ENCODE measurements at places on chromosomes 6 and 20.

- DNase-seq = peak; percentile 17
Measured at GRCh38 chr20:56348746-56349145, 10.0 kb upstream of the FAM210B start.

- no peak for DNase-seq
Measured at GRCh38 chr6:88045521-88046136, 2.0 kb upstream of the SPACA1 start.

GRCh38 chr6:1612974-1613306 is 3.2 kb downstream of the FOXC1 start:
- DNase-seq = peak; percentile 80

- no peak for DNase-seq
Measured at GRCh38 chr6:149452037-149452939, 32.5 kb downstream of the ZC3H12D start.

DNA sequence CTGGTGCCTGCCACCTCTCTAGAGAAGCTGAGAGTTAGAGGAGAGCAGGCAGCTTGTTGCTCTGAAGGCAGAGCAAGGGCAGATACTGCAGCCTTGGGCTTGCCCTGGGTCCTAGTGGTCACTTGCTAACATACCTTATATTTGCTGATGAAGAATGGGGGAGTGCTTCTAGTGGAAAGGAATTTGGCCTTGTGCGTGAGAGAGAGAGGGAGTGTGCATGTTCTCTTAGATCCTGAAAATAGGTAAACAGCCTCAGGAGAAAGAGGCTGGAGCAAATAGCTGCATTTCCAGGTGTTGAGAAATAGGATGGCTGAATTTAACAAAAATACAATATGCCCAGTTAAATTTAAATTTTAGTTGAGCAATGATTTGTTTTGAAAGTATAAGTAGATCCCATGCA is 724.5 kb upstream of the FLRT3 start:
- no peak for DNase-seq

DNA sequence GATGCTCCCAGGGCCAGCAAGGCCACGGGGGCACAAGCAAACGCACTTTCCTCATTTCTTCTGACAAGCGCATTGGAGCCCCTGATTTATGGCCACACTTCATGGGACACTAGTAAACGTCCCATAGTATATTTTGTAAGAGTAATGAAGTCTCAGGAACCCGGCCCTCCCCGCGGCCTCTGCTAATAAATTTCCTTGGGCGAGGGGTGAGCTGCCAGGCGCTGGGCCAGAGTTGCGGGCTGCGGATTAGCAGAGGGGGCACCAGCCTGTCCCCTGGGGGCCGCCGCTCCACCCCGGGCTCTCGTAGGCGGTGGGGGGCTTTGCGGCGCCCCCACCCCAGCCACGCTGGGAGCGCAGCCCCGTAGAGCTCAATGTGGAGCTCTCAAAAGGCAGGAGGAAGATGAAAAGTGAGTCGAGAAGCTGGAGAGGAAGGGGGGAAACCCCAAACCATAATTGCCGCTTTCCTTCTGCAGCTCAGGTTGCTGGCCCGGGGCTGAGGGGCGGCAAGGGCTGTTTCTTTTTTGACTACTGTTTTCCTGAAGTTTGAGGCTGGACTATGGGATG is 173.6 kb downstream of the CDC5L start:
- DNase-seq = no peak

- DNase-seq = no peak
Measured at GRCh38 chr20:57743450-57744095, 33.8 kb upstream of the PMEPA1 start.

DNA sequence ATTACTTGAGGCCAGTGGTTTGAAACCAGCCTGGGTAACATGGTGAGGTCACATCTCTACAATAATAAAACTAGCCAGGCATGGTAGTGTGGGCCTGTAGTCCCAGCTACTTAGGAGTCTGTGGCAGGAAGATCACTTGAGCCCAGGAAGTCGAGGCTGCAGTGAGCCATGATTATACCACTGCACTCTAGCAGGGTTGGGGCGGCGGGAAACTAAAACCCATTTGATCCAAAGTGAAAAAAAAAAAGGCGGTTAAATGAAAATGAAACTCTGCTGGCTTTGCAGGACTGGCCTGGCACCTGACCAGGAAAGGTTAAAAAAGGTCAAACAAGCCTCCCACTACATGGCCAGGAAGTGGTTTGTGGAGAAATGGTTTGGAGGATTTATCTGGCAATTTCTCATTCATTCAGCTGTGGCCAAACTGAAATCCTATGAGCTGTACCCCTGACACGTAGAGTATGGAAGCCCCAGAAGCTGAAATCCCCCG is 36.6 kb downstream of the MTRES1 start:
- peak; percentile 83 for DNase-seq

DNA sequence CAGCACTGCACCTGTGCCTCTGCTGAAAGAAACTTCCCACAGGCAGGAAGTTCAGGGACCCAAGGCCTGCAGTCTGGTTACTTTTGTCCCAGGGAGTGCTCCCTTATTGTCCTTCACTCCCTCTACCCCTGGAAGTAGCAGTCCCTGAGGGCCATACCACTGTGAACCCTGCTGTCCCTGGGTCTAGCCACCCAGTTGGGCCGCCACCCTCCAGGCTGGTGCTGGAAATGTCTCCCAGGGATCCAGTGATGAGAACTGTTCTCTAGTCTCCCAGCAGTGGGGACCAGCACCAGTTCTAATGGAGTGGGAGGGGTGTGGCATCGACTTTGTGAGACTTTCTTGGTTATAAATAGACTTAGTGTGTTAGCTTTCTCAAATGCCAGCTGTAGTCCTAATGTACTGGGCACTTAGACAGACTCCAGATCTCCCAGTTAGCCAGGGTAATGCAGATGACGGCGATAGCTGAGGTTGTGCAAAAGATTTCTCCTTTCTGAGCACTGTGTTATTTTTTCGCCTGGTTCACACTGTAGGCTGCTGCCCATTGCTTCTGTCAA is 462.5 kb downstream of the CDH26 start:
- no peak for DNase-seq

- no peak for DNase-seq
Measured at GRCh38 chr6:151443911-151444621, 7.9 kb downstream of the RMND1 start.

GRCh38 chr20:10376270-10377075 is 57.5 kb downstream of the MKKS start:
- peak; percentile 64 for DNase-seq

- peak; percentile 59 for DNase-seq
Measured at GRCh38 chr6:142893088-142893487, 51.9 kb downstream of the HIVEP2 start.

DNA sequence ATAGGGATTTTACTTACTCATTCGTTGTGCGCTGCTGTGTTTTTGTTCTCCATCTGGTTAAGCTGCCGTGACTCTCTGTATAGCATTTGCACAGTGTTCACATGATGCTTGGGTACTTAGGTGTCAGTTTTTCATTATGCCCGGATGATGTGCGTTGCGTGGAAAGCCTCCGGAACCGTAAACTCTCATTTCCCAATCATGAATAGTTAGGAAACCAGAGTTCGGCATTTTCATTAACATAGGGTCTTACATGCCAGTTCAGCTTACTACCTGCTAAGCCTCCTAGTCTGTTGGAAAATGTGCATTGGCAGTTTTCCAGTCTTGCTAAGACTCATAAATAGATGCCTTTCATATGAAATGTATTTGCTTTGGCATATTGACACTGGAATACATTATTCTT is 483.4 kb upstream of the FLRT3 start:
- DNase-seq = no peak

DNA sequence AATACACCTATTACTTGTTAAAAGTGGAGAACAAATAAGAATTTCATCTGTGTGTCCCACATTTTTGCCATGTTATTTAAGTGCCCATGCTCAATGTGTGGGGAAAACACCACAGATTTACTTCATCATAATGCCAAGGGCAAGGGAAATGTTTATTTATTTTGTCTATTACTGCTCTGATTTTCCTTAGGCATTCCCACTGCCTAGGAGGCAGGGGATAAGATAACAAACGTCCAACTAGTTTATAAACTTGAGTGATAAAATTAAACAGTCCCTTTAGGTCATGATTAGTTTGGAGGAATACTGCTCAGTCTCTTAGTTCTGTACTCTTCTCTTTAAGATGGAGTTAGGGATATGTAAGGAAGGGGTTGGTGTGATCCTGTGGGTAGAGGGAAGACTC is 598.4 kb upstream of the MARCKS start:
- DNase-seq = no peak

- peak; percentile 9 for DNase-seq
Measured at GRCh38 chr6:151609146-151609902, 115.5 kb downstream of the CCDC170 start.

GRCh38 chr6:89977808-89978748 is 83.8 kb downstream of the GJA10 start:
- peak; percentile 89 for DNase-seq

DNA sequence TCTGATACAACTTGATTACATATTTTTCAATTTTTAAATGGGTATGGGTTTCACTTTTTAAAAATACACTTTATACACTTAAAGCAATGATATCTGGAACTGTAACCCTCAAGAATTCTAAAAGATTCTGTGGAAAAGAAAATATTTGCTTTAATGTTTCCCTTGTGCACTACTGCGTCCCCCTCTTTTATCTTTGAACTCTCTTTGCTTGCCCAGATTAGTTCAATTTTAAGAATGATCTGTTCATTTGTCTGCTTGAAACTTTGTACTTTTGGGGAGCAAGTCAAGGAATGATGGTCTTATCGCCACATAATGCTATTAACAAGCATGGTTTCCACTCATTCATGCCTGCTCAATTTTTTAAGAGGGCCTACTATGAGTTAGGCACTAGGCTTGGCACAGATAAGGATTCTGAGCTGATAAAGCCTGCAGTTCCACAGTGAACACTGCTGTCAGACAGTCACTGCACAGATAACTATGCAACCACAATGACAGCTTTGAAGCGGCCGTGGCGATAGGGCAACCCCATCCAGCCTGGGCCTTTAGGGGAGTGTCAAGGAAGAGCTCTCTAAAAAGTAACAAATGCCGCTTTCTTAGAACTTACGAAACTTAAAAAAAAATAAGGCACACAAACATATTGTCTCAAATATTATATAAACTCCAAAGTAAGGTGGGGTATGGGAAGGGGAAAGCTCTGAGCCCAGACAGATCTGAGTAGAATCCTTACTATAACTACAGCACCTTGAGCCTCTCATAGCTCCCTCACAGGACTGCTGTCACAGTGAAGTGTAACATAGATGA is 29.7 kb downstream of the FYN start:
- DNase-seq = no peak

DNA sequence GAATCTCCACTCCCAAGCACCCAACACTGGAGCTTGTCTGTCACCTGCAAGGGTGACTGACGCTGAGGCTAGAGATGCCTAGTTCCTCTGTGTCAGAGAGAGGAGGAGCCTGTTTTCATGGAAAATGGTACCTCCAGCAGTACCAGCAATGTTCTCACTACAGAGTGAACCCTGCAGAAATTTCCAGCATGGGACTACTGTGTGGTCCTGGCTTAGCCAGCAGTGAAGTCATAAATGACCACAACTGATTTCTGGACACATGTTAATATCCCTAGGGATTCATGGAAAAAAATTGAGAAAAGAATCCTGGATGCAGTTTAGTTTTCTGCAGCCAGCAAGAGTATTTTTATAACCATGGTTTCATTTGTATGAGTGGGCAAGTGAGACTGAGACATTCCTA is 468.1 kb downstream of the CD83 start:
- peak; percentile 35 for DNase-seq

DNA sequence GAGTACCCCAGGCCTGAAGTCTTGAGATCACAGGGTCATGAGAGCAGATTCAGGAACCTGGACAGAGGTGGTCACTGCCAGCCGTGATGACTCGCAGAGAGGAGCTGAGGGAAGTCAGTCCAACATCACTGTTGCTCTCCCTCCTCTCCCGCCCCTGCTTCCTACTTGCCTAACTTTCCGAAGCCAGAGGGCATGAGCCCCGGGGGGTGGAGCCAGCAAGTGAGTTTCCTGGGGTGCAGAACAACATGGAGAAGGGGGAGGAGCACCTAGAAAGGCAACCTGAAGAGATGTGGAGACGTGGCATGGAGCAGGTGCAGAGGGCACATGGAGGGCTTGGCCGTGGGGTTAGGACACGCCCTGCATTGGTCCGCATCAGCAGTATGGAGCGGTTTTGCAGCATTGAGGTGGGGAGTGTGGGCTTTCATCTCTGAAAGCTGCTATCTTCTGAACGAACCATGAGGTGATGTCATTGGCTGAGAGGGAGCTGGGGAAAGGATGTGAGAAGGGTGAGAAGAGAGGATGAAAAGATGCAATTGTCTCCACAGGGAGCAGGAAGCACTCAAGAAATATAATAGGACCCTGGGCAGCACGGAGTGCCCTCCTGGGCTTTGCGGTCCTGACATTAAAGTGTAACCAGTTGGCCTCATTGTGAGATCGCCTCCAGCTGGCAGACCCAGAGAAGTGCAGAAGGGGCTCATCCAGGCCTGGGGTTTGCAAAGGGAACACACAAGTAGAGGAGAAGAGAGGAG is 25.0 kb downstream of the GDAP1L1 start:
- no peak for DNase-seq

- no peak for DNase-seq
Measured at GRCh38 chr6:299104-299980, 7.1 kb downstream of the DUSP22 start.

DNA sequence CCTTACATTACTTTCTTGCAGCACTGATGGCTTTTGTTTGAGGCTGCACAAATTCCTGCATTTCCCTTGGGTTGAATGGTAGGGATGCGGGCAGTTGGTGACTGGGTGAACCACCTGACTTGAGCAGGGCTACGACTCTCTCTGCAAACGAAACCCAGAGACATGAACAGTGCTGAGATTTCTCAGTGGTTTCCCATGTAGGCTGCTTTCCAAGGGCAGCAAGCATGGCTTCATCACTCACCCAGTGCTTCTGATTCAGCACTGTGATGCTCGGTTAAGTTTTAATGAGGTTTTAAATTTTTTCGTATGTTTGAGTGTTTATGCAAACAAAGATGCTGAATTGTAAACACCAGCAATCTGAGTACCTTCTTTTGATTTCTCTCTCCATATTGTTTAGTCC is 127.2 kb downstream of the MTHFD1L start:
- DNase-seq = no peak

DNA sequence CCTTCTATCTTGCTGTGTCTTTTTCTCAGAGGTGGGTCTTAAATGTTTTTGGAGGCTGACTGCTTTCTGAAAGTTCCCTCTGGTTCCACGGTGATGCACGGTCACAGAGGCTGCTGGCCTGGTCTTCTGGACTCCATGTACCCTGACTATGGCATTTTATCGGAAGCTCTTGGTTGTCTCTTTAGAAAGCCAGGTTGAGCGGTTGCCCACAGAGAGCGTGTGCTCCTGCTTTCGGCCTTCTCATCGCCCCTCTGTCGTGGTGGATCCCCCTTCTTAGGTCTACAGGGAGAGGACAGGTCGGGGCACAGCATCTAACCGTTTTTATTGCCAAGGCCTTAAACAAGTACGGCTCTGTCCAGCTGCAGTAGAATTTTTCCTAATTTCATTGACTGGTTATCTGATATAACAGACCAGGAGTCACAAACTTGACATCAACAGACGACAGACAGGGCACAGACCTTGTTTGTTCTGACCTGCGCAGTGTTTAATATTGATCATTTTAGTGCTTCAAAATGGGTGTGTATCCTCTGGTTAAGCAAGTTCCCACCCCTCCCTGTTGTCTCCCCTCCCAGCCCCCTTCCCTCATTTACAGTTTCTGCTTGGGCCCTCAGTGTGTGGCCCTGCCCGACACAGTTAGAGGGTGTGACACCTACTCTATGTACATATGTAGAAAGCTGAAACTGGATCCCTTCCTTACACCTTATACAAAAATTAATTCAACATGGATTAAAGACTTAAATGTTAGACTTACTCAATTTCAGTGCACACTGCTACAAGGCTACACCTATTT is 24.7 kb downstream of the SYTL3 start:
- no peak for DNase-seq

Data from fibroblast of mammary gland (primary cell).